Cardiac septum (tissue), 1 donor: ENCODE measurements at places on chromosomes 11 and 22. TPM values are rescaled to one million over a fixed set of nuclear protein-coding genes. Genes with fewer than 3 reads are reported as not detected.

TRIM29 gene
- total RNA-seq, result not detected

SESN3 gene
- total RNA-seq, result 10.6 TPM

CNTF gene
- total RNA-seq, result 1.3 TPM

TIMP3 gene
- 116 TPM for total RNA-seq

OTOG gene
- not detected for total RNA-seq

TESMIN gene
- total RNA-seq, result 0.46 TPM

OR51G1 gene
- not detected for total RNA-seq

- DNase-seq, result no peak
These were observed 2.2 kb downstream of the SLC25A22 start for GRCh38 chr11:795634-796564.

- DNase-seq, result no peak
These were observed 13.6 kb upstream of the RFPL2 start for GRCh38 chr22:32218470-32218869.

- no peak for DNase-seq
These were observed 28.9 kb downstream of the AP1B1 start for GRCh38 chr22:29359469-29359868.

- DNase-seq, result no peak
These were observed 3.3 kb downstream of the SCGB1D2 start for GRCh38 chr11:62245271-62245753.

- no peak for DNase-seq
These were observed 40.4 kb downstream of the SMIM38 start for GRCh38 chr11:69195824-69196782.

- no peak for DNase-seq
These were observed 17.4 kb upstream of the TMPRSS6 start for GRCh38 chr22:37126882-37127281.

DNA sequence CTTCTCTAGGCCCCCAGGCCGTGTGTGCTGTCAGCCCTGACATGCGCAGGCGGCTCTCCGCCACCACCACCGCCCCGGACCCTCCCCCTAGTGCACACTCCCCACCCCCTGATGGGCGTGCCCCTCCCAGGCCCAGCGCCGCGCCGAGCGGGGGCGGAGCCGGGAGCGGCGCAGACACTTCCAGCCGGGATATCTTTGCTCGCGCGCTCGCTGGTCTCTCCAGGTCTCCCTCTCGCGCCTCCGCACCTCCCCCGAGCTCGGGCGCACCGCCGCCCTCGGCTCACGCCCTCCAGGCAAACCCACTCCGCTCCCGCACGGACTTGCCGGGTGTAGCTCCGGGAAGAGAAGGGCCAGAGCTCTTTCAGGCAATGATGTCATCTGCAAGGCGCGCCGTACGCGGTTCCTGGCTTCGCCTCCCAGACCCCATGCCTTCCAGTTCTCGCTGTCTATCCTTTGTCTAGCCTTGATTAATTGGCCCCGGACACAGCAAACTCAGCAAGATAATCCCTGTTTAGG is at the start of gene SCN3B:
SCN3B (minus strand) TSS at position 59 of the 516 bp plus-strand sequence. CDS start 823 bp downstream, outside the sequence.
- DNase-seq, result peak; percentile 78

- no peak for DNase-seq
These were observed 55.4 kb downstream of the LIF start for GRCh38 chr22:30191040-30191701.

- DNase-seq, result no peak
These were observed 61.0 kb downstream of the BMAL1 start for GRCh38 chr11:13338427-13339069.

DNA sequence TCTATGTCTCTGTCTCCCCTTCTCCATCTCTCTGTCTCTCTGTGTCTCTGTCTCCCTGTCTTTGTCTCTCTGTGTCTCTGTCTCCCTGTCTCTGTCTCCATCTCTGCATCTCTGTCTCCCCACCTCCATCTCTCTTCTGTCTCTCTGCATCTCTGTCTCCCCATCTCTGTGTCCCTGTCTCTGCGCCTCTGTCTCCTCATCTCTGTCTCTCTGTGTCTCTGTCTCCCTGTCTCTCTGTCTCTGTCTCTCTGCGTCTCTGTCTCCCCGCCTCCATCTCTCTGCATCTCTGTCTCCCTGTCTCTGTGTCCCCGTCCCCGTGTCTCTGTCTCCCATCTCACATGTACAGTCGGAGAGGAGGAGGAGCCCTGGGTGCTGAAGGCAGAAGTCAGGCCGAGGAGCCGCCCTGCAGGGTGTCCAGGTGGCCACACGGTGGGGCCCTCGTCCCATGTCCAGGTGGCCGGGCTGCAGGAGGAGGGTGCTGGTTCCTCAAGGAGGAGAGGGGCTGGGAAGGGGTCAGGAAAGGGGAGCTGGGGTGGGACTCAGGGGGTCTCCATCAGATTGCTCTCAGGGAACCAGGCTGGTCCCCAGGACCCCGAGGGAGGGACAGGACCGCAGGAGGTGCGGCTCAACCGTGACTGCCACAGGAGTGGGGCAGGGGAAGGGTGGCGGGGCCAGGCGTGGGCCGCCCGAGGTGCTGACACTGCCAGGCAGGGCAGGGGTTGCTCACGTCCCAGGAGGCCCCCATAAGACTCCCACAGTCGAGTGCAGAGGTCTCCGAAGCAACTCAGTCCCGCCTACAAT is 25.6 kb upstream of the TH start:
- DNase-seq, result peak; percentile 92

- DNase-seq, result no peak
These were observed 34.1 kb downstream of the OTOG start for GRCh38 chr11:17581036-17581731.

GRCh38 chr11:29024386-29024785 is 916.2 kb downstream of the METTL15 start:
- DNase-seq, result no peak
